HuH-7.5 (cell line): ENCODE measurements at places on chromosomes 12 and 14.

- no peak for DNase-seq
Observed at GRCh38 chr12:3200814-3201233, 123.6 kb downstream of the TSPAN9 start.

- DNase-seq: no peak
Observed at GRCh38 chr14:35375558-35376025, 29.0 kb downstream of the NFKBIA start.

DNA sequence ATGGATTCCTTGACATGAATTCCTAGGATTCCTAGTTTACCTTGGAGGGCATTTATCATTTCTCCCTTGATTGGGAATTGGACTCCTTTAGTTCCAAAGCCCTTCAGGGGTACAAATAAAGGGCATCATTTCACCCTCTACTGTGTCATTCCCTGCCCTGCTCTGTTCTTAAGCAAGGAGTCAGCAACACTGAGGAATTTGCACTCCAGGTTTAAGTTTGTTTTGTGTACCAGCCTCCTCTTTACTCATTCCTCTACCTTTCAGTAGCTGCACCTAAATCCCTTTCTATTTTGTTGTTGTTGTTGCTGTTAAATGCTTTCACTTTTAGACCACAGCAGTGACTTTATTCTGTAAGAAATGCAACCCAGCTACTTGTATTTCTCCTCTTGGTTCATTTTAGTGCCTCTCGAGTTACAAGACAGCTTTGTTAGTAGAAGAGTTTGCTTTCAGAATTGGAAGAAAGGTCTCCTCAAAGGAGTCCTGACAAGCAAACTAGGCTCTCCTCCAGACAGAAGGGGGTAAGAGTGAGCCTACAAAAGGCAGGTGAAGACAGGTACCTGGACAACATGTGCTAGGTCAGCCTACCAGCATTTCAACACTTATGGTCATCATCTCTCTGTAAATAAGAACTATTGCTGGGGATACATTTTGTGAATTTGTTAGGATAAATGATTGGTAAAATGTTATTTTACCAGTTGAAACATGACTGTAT is 90.0 kb downstream of the RMST start:
- DNase-seq: no peak

- no peak for DNase-seq
Observed at GRCh38 chr12:19630536-19630935, 191.2 kb downstream of the AEBP2 start.

DNA sequence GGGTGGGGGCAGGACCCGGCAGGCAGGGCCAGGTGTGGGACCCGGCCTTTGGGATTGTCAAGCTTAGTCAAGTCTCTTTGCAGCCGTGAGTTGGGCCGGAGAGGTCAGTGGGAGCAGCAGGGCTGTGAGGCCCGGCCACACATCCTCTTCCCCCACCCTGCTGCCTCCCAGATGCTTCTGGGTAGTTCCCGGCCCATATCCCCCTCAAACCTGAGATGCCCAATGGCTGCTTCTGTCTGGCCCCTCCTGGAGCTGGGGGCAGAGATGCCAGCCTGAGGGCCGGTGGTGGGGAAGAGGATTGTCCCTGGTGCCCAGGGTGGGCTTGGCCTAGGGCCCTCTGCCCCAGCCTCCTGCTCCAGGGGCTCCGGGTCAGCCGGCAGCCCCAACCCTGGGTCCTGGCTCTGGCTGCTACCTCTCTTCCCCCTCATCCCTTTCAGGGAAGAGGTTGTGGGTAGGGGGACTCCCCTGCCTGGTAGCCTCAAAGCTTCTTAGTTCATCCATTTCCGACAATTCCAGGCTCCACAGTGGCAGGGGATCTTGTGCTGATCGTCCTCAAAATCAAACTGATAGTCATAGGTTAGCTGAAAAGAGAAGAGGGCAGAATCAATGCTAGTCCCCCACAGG is 2.8 kb upstream of the PRKAG1 start:
- no peak for DNase-seq
